ENCODE measurements at places on chromosomes 16 and 17. TPM values are rescaled to one million over a fixed set of nuclear protein-coding genes. Genes with fewer than 3 reads are reported as not detected.

CACNG5 gene
- total RNA-seq, result not detected

BAIAP3 gene
- 0.92 TPM for total RNA-seq

CD300A gene
- not detected for total RNA-seq

DHRS7C gene
- not detected for total RNA-seq

TMEM106A gene
- total RNA-seq, result 3.0 TPM

PDILT gene
- total RNA-seq, result not detected

C17orf113 gene
- 0.26 TPM for total RNA-seq

CBFA2T3 gene
- 0.06 TPM for total RNA-seq

NPB gene
- 0.37 TPM for total RNA-seq

CDK10 gene
- 33.2 TPM for total RNA-seq

TEKT1 gene
- not detected for total RNA-seq

FOXF1 gene
- under 0.01 TPM for total RNA-seq

PCTP gene
- 12.4 TPM for total RNA-seq

NUPR1 gene
- total RNA-seq, result 37.0 TPM

PRSS33 gene
- not detected for total RNA-seq

PFAS gene
- 14.8 TPM for total RNA-seq

MSLN gene
- not detected for total RNA-seq

CCL8 gene
- not detected for total RNA-seq

SMIM36 gene
- total RNA-seq, result not detected

GCGR gene
- total RNA-seq, result not detected

CBX4 gene
- total RNA-seq, result 10.4 TPM

ZP2 gene
- not detected for total RNA-seq

POLR3K gene
- 6.9 TPM for total RNA-seq

GAN gene
- total RNA-seq, result 5.3 TPM

CLEC3A gene
- not detected for total RNA-seq

PARD6A gene
- total RNA-seq, result 3.4 TPM

CRHR1 gene
- not detected for total RNA-seq

KRTAP4-5 gene
- total RNA-seq, result not detected

TMEM100 gene
- 0.25 TPM for total RNA-seq

ZMYND15 gene
- 0.06 TPM for total RNA-seq

HLF gene
- total RNA-seq, result 3.7 TPM

ITGAX gene
- total RNA-seq, result 0.26 TPM

KRTAP1-5 gene
- total RNA-seq, result not detected

MRPL28 gene
- 79.5 TPM for total RNA-seq

TBX2 gene
- total RNA-seq, result 72.3 TPM

PNMT gene
- total RNA-seq, result not detected

TIGD7 gene
- 7.5 TPM for total RNA-seq

TVP23A gene
- 0.19 TPM for total RNA-seq

CRYBA1 gene
- not detected for total RNA-seq

DPEP3 gene
- not detected for total RNA-seq

ATAD5 gene
- 1.4 TPM for total RNA-seq

NPIPB8 gene
- total RNA-seq, result 0.87 TPM
